ENCODE measurements at places on chromosomes 4 and X. TPM values are rescaled to one million over a fixed set of nuclear protein-coding genes. Genes with fewer than 3 reads are reported as not detected.

DNA sequence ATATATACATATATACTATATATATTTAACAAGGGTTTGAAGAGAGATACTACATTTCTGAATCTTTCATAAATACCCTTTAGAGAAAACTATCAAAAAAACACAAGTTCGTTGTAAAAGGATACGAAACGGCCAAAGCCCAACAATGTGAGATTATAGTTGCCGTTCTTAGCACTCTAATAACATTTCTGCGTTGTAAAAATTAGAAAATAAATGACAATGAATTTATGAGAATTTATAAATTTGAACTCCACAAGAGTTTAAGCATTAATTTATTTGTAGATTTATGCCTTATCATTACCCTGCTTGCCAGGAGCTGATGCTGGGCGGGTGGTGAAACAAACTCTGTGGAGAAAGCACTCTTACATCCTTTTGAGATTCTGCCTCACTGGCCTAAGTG lies 1.1 kb downstream of the WDR17 start:
- no peak for DNase-seq

DNA sequence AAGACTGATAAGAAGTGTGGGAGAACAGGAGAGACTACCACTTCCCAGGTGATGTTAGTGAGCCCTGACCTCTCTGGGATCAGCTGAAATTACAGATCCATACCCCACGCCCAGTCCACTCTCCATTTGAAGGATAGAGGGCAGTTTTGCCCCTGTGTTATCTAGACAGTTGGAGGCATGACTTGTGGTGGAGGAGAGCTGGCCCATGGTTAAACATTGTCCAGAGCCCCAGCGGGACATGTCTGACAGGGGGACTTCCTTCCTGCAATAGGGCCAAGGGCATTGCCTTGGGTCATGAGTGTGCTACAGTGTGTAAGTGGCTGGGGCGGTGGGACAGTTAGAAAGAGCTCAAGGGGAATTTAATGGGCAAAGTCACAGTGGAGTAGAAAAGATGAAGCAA lies 181.1 kb downstream of the MID1IP1 start:
- DNase-seq, result no peak

- DNase-seq, result no peak
These were observed 263.2 kb downstream of the TECRL start for GRCh38 chr4:64146030-64146429.

Gene GPRIN3
- total RNA-seq, result 10.3 TPM

DNA sequence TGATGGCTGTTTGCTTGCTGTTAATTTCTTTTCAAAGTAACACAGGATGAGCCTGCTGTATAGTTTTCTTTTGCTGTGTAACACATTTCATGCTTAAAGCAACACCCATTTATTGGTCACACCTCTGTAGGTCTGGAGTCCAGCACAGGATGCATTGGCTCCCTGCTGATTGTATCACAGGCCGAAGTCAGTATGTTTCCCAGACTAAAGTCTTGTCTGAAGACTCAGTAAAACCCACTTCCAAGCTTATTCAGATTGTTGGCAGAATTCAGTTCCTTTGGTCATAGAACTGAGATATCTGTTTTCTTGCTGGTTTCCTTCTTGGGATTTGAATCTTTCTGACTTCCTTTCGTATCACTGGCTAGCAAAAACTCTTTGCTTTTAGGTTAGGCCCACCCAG lies 54.3 kb downstream of the LRP2BP start:
- DNase-seq, result no peak

DNA sequence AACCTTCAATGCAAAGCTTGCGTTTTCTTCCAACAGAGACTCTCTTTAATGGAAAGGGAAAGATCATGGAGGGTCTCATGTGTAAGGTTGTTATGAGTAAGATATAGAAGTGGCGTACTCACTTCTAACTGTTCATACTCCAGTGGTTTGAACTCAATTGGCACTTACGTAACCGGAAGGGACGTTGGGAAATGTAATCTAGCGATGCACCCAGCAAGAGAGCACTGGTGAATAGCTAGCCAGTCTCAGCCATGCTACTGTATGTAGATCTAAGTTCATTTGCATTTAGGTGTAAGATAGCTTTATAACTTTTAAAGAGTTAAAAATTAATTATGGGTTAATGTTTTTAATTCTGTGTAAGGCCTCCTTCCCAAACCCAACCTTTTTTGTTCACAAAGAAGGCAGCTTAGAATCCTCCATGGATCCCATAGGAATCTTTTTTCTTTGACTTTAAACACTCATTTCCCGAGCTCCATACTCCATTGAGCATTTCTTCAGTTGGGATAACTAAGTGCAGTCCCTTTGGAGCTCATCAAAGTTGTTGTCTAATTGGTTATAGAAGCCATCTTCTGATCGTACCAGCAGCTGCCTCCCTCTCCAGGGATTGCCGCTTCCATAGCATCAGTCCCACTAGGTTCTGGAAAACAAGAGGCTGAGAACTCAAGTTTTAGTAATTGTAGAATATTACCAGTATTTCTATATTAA lies 191.1 kb downstream of the RAPGEF2 start:
- DNase-seq, result no peak

GRCh38 chr4:76090241-76090691 lies 15.8 kb downstream of the ART3 start:
- no peak for DNase-seq

DNA sequence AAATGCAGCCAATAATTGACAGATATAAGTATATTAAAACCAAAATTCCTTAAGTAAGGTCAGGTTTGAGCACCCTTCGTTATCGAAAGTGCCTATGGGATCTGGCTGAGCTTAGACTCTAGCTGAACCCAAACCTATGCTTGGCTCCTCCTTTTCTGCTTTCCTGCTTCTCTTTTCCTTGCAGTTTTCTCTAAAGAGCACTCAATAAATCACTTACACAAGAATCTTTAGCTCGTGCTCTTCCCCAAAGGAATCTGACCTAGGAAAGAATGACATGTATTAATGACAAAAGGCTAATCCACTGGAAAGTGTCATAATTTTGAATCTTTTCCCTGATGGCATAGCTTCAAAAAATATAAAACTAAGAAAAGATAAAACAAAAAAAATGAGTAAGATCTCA lies 282.7 kb downstream of the DKK2 start:
- no peak for DNase-seq

DNA sequence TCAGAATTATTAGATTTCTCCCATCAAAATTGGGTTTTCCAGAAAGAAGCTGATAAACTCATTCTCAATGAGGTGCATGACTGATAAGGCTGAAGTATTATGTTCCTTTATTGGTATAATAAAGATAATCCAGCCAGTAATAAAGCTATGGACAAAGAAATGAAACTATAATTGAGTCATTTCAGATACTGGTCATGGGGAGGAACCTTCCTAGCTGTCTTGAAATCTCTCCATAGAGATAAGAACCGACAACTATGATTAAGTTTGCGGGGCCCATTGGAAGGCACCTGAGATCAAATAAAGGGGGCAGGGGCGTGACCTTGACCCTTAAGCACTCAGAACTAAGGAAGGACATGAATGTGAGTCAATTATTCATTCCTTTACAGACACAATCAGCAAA lies 47.8 kb downstream of the RAI2 start:
- no peak for DNase-seq

DNA sequence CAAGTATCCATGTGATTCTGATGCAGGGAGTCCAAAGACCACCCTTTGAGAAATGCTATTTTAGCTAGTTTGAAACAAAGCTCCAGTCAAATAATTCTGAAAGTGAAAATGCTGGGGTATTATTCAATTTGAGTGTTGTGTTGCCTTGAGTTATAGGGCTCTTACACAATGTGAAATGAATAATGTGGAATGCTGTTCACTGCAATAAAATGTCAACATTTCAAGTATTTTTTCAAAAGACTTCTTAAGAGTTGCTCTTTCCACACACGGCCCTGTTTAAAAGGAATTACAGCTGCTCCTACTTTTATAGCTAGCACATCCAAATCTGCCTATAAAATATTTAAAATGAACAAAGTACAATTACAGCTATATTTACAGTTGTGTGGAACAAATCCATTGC lies 27.5 kb upstream of the PLS3 start:
- no peak for DNase-seq

DNA sequence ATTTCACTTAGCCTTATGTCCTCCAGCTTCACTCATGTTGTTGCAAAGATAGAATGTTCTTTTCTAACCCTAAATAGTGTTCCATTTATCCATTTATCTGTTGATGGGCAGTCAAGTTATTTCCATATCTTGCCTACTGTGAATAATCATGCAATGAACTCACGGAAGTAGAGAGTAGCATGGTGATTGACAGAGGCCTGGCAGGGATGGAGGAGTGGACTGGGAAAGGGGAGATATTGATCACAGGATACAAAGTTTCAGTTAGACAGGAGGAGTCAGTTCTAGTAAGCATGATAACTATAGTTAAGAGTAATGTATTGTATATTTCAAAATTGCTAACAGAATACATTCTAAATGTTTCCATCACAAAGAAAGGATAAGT lies 10.3 kb upstream of the CLNK start:
- DNase-seq, result no peak

DNA sequence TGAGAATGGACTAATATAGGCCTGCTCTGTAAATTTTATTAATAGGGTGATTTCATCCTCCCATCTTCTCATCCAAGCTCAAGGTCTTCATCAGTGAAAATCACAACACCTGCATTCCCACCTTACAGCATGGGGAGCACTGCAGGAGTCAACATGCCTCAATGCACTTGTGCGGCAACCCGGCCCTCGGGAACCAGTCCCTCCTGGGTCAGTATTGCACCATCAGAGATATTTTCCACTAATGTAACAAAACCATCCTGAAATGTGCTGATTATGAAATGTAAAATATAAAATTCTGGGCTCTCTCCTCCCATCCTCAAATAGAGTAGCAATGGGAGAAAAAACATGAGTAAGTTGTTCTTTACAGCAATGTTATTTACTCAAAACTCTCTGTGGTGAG lies 13.0 kb downstream of the USP46 start:
- DNase-seq, result no peak

GRCh38 chrX:119229253-119229615 lies 6.9 kb upstream of the PGRMC1 start:
- DNase-seq, result no peak

Data from right cardiac atrium (tissue), 5 donors.